SJSA1 (cell line): ENCODE measurements at places on chromosomes 2 and 18.

GRCh38 chr2:33321236-33321771, 155.1 kb upstream of the RASGRP3 start:
- DNase-seq: no peak

- DNase-seq: no peak
These were observed 98.2 kb upstream of the ASAP2 start for GRCh38 chr2:9108210-9108967.

GRCh38 chr18:1906421-1906820, 664.9 kb downstream of the METTL4 start:
- no peak for DNase-seq

DNA sequence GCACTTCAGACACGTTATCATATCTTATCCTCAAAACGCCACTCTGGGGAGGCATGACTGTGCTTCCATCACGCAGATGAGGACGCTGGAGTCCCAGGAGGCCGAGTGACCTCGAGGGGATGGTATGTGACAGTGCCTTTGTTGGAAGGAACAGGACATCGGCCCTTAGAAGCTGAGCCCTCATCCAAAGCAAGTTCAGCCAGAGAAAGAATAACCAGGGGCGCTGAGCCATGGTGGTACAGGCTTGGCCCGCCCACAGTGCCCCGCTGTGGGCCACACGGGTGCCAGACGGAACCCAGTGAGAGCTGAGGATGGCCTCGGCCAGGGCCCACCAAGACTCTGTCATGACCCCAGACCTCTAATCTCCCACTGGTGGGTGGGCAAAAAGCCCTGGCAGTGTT, 31.3 kb downstream of the HS1BP3 start:
- DNase-seq: no peak

DNA sequence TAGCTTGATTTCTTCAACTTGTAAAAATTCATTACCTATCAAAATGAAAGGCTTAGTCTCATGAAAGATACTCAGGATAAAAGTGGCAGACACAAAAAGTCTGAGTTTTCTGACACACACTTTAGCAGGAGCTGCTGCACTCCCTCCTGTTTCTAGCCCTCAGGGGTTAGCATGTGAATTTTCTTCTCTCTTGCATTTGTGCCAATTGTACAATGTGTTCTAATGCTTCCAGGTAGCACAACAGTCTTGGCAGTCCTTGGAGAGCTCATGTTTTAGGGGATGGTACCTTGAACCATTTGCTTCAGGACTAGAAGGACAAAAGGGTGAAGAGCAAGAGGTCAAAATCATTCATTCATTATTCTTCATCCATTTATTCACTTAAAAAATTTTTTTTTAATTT, 316.8 kb downstream of the AFF3 start:
- no peak for DNase-seq

DNA sequence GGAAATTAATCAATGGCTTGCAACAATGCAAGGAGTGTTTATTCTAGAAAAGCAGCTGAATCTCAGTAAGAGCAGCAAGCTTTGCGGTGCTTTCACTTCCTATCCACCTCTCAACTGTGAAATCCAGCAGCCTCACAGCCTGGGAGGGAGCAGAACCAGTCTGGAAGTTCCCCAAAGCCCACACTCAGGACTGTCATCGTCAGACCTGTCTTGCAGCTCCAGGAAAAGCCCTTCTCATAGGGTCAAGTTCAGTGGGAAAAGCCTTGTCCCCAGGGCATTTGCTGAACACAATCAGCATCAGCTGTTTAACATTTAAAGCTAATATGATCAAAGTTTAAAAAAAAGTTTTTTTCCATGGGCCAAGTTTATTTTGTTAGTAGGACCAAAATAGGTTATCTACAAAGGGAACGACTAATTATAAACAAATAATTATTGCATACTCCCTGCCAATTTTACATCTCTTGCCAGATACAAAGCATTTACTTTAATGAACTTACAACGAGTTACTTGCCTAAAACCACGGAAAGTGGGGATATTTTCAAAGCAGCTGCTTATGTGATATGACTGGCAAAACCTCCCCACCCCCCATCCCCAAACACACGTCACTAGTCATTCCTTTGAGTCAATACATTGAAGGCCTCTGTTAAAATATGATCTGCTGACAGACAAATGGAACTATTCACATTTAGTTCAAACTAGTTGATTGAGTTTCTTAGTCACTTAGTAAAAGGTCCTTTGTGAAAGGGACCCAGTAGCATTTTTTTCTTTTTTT, 36.8 kb downstream of the PARD6G start:
- no peak for DNase-seq
